Upper lobe of left lung (tissue), 6 donors: ENCODE measurements at places on chromosomes 7 and 10. TPM values are rescaled to one million over a fixed set of nuclear protein-coding genes. Genes with fewer than 3 reads are reported as not detected.

The PTN gene
- 2.4 TPM for total RNA-seq

The CPN1 gene
- not detected for total RNA-seq

The KCNMA1 gene
- total RNA-seq: 18.6 TPM

The GIMAP4 gene
- 34.0 TPM for total RNA-seq

The PMPCB gene
- 53.2 TPM for total RNA-seq

The CACUL1 gene
- total RNA-seq: 35.6 TPM

The GBX1 gene
- not detected for total RNA-seq

The CEP55 gene
- not detected for total RNA-seq

The SH2D4B gene
- total RNA-seq: 0.20 TPM

The DPYSL4 gene
- 1.1 TPM for total RNA-seq

The ANXA8 gene
- total RNA-seq: 15.5 TPM

The MIOS gene
- 14.0 TPM for total RNA-seq

The ZNF138 gene
- total RNA-seq: 23.7 TPM

The GPR26 gene
- total RNA-seq: not detected

The GIMAP5 gene
- total RNA-seq: 31.2 TPM

The RBP3 gene
- not detected for total RNA-seq

The MRPS33 gene
- total RNA-seq: 12.3 TPM

The TMEM176A gene
- total RNA-seq: 11.4 TPM

The HOXA4 gene
- 8.4 TPM for total RNA-seq

The AKR1C1 gene
- total RNA-seq: 39.2 TPM

The SORCS1 gene
- 0.77 TPM for total RNA-seq

The CYP2C19 gene
- 2.1 TPM for total RNA-seq

The MAT1A gene
- total RNA-seq: 0.91 TPM

The CHST3 gene
- total RNA-seq: 15.0 TPM

The SSC4D gene
- not detected for total RNA-seq

The PNLIPRP3 gene
- not detected for total RNA-seq

The GPR85 gene
- total RNA-seq: 3.3 TPM

The PLAU gene
- total RNA-seq: 8.4 TPM

The RPEL1 gene
- total RNA-seq: not detected

The C10orf67 gene
- 7.3 TPM for total RNA-seq

The WDFY4 gene
- total RNA-seq: 31.8 TPM

The KIAA1217 gene
- total RNA-seq: 53.7 TPM

The PSD gene
- total RNA-seq: 10.1 TPM

The NPFFR1 gene
- total RNA-seq: 1.0 TPM

The ZC3HAV1L gene
- total RNA-seq: 7.8 TPM

The ZNF92 gene
- 0.78 TPM for total RNA-seq

The CLCN1 gene
- total RNA-seq: not detected

The EVX1 gene
- not detected for total RNA-seq
